GM12878 (cell line): ENCODE measurements at places on chromosomes 3 and 15. TPM values are rescaled to one million over a fixed set of nuclear protein-coding genes. Genes with fewer than 3 reads are reported as not detected.

The CCRL2 gene
- total RNA-seq, result 1.6 and 2.1 TPM in 2 replicates

The STAB1 gene
- 0.35 and 0.46 TPM in 2 replicates for total RNA-seq

The PRSS50 gene
- total RNA-seq, result not detected in 2 replicates

The DLEC1 gene
- total RNA-seq, result 0.08 TPM in 2 replicates

The FSTL1 gene
- 1.0 and 1.7 TPM in 2 replicates for total RNA-seq

The ZPLD1 gene
- total RNA-seq, result not detected in 2 replicates

The UNC13C gene
- total RNA-seq, result 17.7 and 18.0 TPM in 2 replicates

The RASGRF1 gene
- 0.85 and 1.1 TPM in 2 replicates for total RNA-seq

The MCTP2 gene
- 1.0 and 1.5 TPM in 2 replicates for total RNA-seq

The RBP2 gene
- total RNA-seq, result not detected in 2 replicates

The PRR20G gene
- not detected in 2 replicates for total RNA-seq

The CTXN2 gene
- total RNA-seq, result not detected in 2 replicates

The FSIP1 gene
- total RNA-seq, result 0.36 and 0.43 TPM in 2 replicates

The GRAMD2A gene
- not detected in 2 replicates for total RNA-seq

The PLS1 gene
- 1.5 and 1.6 TPM in 2 replicates for total RNA-seq

The VEPH1 gene
- total RNA-seq, result 0.19 and 0.26 TPM in 2 replicates

The PPP2R3A gene
- total RNA-seq, result 0.08 TPM in 1 of 2 replicates, not detected in the other
